ENCODE measurements at places on chromosomes 13 and 19. TPM values are rescaled to one million over a fixed set of nuclear protein-coding genes. Genes with fewer than 3 reads are reported as not detected.

DNA sequence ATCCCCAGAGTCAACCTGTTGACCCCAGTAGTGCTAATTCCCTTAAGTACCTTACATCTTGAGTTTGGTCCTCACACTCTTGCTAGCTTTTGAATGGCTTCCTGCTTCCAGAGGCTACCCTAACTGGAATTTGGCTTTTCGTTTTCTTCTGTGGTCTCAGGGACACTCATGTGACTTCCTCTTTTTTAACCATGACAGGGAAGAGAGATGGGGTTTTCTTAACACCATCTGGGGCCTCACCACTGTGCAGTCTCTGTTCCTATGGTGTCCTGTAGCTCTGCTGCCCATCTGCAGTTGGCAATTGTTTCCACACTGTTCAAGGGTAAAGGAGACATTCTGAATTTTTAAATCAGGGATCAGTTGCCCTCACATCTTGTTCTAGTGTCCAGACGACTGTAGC is 66.7 kb downstream of the SLC10A2 start:
- DNase-seq: no peak

- DNase-seq: no peak
Observed at GRCh38 chr13:67792151-67792676, 562.1 kb upstream of the PCDH9 start.

GRCh38 chr13:49481788-49482187 is 14.0 kb upstream of the PHF11 start:
- DNase-seq: no peak

DNA sequence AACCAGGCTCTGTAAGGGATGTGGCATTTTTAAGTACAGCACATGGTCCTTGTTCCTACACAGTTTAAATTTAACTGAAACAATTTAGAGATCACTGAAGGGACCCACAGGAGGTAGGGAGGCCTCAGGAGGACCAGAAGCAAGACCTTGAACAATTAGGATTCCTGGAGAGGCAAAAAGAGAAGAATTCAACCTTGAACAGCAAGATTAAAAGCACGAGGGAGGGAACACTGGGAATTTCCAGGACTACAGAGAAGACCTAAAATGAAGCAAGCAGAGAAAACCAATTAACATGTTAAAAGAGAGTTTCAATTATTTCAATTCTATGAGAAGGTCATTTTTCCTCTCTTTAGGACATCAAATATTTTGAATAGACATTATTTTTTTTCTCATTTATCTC is 160.3 kb downstream of the KCTD12 start:
- no peak for DNase-seq

LRG1 gene
- total RNA-seq: 0.30 TPM
